ENCODE measurements at places on chromosomes 2 and 18.

- DNase-seq, result no peak
Measured at GRCh38 chr18:10006311-10006893, 92.6 kb downstream of the VAPA start.

GRCh38 chr2:42128721-42129486, 40.2 kb upstream of the EML4 start:
- no peak for DNase-seq

- no peak for DNase-seq
Measured at GRCh38 chr18:48170651-48171050, 238.5 kb downstream of the ZBTB7C start.

GRCh38 chr2:214995409-214995808, 143.0 kb downstream of the ABCA12 start:
- DNase-seq, result no peak
